ENCODE measurements at places on chromosomes 6 and 20.

DNA sequence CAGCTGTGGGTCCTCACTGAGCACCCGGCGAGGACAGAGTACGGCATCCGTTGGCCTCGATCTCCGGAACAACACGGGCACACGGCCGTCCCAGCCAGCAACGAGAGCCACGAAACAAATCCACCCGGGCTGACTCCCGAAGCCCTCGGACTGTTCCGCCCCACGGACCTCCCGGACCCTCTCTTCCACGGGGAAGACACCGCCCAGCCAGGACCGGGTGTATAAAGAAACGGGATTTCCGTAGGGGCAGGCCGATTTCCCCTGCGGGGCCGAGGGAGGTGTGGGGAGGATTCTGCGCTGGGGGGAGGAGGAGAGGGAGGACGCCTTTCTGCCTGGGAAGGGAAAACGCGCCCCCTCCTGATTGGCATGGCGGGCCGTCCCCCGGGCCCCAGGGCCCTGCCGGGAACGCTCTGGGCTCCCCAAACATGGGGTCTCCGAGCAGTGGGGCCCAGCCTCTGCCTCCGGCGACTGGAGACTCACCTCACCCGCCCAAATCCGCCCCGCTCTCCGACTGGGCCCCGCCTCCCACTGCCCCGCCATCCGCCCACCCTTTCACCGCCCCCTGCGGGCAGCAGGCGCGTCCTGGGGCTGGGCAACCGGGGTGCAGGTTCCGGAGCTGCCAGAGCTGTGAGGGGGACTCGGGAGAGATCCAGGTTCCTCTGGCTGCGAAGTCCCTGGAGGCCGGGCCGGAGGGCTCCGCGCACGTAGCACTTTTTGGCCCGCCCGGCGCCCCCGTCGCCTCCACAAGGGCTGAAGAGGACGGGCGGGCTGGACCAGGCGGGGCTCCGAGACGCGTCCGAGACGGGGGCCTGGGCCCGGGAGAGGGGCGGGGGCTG is 679 bp upstream of the PPDPF start:
- DNase-seq, result no peak

DNA sequence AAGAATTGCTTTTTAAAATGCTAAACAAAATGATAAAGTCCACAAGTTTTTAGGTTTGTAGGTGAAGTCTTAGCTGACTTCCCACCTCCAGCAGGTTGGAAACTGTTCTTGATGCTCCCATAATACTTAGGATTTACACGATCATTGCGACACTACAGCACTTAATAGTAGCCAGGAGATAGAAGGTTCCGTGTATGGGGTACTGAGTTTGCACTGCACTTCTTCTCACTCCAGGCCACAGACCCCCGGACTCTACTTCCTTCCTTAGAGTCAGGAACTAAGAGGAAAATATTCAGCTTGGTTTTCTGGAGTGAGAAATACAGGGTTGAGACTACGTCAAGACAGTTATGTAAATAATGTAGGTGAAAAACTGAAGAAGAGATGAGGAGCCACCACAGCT is 56.1 kb upstream of the SGK1 start:
- DNase-seq, result no peak

DNA sequence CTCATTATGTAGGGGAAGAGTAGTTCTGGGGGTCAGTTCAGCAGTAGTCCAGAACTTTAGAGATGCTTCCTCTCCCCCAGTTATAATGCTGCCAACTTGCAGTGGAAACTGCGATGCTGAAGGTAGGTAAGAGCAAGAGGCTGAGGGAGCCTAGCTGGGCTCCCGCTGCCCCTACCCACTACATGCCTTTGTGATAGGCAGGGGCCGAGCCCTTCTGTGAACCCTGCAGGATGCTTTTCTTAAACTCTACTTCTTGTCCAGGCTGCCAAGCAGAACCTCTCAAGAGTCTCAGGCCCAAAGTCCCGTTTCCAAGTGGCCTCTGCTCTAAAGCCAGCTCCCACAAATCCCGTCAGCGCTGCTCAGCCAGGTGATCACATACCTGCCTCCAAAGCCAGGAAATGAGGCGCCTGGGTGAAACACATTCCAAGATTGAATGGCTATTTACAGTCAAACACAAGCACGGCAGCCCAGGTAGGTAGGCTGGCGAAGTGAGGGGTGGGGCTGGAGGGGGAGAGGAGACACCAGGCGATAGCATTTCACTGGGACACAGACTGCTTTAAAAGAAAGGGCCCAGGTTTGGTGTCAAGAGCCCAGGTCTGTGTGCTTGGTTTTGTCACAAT is 150.7 kb downstream of the CD24 start:
- peak; percentile 43 for DNase-seq

- no peak for DNase-seq
These were observed 347.7 kb downstream of the PRKN start for GRCh38 chr6:162379757-162380409.

DNA sequence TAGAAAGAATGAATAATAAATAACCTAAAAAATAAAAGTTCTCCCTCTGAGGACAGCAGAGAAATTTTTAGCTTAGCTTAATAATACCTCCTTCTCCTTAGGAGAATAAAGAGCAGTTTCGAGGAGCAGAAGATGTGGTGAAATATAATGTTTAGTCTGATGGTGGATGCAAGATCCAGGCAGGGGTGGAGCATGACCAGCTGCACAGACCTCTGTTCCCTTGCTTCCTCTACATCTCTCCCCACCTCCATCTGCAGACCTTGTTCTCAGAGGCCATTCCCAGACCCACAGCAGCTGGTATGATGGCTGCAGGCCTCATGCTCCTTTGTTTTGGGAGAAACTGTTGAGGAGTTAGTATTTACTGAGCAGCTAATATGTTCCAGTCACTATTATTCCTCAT is 1.5 kb downstream of the BTN3A2 start:
- DNase-seq, result no peak

DNA sequence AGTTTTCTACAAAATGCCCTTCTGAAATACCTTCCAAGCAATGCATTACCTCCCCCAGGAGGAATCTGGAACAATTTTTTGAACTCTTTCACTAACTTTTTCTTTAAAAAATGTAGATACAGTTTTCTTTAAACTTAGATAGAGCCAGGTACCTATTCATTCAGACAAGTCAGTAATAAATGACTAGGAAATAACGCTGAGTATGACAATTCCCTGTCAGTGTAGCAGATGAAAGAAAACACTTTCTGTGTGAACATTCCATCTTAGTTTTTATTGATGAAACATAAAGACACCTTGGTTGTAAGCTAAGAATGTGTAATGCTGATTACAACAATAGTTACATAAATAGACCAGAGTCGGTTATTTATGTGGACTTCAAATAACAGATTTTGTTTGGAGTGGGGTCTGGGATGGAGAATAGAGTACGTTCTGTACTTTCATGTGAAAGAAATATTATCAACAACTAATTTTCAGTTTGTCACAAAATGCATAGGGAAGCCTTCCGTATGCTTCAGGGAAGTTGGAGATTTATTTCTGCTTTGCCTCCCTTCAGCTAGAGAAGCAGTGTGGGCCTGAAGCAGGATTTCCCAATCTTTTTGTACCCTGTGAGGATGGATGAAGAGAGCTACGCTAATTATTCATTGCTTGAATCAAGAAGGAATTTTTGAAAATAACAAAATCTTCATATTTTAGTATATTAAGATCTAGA is 19.2 kb upstream of the QKI start:
- DNase-seq, result no peak

- DNase-seq, result no peak
These were observed 63.5 kb upstream of the STMND1 start for GRCh38 chr6:17038316-17038715.

GRCh38 chr6:11233673-11234573 is 1.5 kb upstream of the NEDD9 start:
- no peak for DNase-seq

GRCh38 chr6:34177181-34177591 is 31.3 kb upstream of the GRM4 start:
- no peak for DNase-seq

DNA sequence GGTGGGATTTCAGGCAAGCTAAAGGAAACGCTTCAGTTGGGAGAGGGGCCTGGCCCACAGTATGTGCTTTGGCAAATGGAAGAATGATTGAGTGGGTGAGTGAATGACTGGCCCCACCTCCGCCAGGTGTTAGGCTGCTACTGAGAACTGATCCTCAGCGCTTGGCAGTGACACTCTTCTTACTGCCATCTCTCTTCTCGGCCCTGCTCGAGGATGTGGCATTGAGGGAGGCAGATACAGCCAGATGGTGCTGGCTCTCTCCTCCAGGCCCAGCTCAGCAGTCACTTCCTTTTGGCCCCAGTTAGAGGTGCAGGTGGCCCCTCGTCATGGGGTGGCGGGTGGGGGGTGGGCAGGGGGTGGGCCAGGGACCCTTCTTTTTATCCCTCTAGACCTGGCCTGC is 38.9 kb upstream of the KCNK5 start:
- DNase-seq, result no peak

- no peak for DNase-seq
These were observed 24.1 kb downstream of the CD164 start for GRCh38 chr6:109358204-109358603.

GRCh38 chr6:6881438-6882225 is 226.1 kb upstream of the RREB1 start:
- no peak for DNase-seq

GRCh38 chr6:13486679-13487121 is 700 bp downstream of the GFOD1 start:
- no peak for DNase-seq

- DNase-seq, result no peak
These were observed 748.7 kb downstream of the RFPL4B start for GRCh38 chr6:113095841-113096240.

- DNase-seq, result no peak
These were observed 53.7 kb upstream of the STX16 start for GRCh38 chr20:58597249-58597891.

- DNase-seq, result no peak
These were observed 155.5 kb downstream of the HACE1 start for GRCh38 chr6:104704191-104704590.

GRCh38 chr20:43911066-43911465 is 3.6 kb upstream of the TOX2 start:
- no peak for DNase-seq

GRCh38 chr6:3379482-3380060 is 77.3 kb downstream of the SLC22A23 start:
- no peak for DNase-seq

DNA sequence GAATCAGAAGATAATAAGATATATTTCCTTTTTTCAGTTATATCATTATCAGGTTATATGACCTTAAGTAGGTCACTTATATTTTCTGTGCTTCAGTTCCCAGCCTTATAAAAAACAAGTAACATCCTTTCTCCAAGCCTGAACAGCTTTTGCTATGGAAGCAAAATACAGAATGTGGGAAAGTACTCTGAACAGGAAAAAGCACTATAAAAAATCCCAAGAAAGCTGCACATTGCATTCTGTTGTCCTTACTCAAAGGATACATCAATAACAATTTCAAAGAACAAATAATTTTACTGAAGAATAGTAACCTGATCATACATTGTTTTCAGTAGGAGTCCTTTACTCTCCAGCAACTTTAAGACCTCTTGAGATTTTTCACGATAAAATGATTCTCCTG is 56.4 kb downstream of the SLC35A1 start:
- DNase-seq, result no peak

- no peak for DNase-seq
These were observed 53.5 kb upstream of the AKAP12 start for GRCh38 chr6:151186306-151186705.

- no peak for DNase-seq
These were observed 223.1 kb upstream of the PRDM1 start for GRCh38 chr6:105862936-105863607.

- DNase-seq, result no peak
These were observed 464 bp downstream of the EHMT2 start for GRCh38 chr6:31896856-31897611.

GRCh38 chr6:13979284-13980171 is 54.8 kb downstream of the RNF182 start:
- no peak for DNase-seq

GRCh38 chr6:154496186-154496585 is 14.3 kb downstream of the CNKSR3 start:
- DNase-seq, result no peak

GRCh38 chr20:43821795-43822194 is 92.9 kb upstream of the TOX2 start:
- DNase-seq, result no peak

DNA sequence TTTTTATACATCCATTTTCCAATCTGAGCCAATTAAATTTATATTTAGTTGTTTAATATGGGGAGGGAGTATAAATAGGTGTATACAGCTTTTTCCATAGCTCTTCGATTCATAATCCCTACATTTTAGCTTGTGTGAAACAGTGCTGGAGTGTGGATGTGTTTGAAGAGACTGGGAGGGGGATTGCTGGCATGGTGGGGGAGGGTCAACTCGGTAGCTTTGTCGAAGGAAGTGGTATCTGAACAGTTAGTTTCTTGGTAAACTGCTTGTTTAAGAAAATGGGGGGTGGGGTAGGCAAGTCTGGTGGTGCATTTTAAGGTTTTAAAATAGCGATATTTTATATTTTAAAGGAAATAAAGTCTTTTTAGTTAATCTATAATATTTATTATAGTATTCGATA is 1.4 kb upstream of the LIN28B start:
- DNase-seq, result no peak

GRCh38 chr6:161890133-161890831 is 616.4 kb upstream of the AGPAT4 start:
- no peak for DNase-seq

DNA sequence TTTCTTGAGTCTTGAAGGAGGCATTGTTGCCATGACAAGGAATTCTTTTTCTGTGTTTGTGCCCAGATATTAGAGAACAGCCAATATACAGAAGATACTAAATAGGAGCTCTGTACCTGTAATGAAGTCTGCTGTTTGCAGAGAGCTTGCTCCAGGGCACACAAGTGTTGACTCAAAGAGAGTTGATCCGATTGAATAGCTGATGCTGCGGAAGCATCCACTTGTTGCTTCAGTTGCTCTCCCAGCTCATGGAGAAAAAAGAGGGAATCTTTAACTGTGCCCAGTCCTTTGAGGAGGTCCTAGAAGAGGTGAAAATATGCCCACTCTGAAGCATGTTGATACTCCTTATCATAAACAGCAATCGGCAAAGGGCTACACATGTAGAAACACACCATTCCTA is 411.4 kb downstream of the ESR1 start:
- no peak for DNase-seq

DNA sequence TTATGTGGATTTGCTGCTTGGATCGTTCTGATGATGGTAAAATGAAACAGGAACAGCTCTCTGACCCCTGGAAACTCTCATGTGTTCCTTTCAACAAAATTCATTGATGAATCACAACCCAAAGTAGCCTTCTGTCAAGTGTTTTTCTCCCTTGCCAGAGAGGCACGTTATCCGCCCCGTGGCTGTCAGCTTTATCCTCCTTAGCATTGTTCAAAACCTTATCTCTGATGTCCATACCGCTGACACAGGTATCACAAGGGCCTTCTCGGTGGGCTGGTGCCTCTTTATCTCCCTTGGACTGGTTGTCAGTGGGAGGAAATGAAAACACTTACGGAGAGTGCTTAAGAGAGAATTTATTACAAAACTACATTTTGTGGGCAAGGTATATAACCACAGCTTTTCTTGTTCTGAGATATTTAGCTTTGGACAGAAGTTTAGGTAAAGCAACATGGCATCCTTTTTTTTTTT is 84.9 kb downstream of the TIAM2 start:
- no peak for DNase-seq

- DNase-seq, result no peak
These were observed 11.5 kb downstream of the NFKBIL1 start for GRCh38 chr6:31558631-31559500.

GRCh38 chr20:63769891-63770474 is 30.4 kb downstream of the SLC2A4RG start:
- no peak for DNase-seq

Data from iPS DF 6.9 (cell line).